ENCODE measurements at places on chromosomes 1 and 21.
A peak's percentile ranks its signal among the peaks of the same experiment; 100 is the strongest.

DNA sequence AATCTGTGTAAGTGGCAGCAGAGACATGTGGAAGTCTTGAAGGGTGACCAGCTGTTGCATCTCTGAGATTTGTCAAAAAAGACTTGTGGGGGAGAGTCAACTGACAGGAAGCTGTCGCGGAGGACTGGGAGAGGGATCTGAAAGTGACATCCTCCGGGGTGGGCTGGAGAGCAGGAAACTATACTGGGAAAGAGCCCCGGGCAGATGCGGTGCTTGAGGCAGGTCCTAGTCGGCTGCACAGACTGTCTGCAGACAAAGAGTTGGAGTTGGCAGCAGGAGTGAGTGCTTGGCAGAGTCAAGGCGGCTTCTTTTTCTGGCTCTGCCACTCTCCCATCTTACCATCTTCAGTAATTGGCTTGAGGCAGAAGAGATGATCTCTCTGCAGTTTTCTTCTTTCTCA lies 294.0 kb upstream of the C1orf87 start:
- no peak for DNase-seq

DNA sequence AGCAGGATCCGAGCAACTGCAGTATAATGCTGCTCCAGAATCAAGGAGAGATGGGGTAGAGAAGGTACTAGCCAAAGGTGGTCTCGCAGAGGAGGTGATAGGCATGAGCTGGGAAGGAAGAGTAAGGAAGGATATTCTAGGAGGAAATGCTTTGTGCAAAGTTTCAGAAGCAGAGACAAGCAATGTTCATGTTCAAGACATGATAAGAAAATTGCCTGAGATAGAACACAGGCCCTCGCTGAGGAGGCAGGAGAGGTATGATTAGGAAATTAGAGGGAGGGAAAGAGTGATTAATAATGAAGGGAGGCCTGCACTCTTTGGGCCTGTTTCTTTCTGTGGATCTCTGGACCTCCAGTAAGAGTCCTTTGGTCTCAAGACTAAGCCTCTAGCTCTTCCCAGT lies 12.9 kb upstream of the ETV3 start:
- no peak for DNase-seq

- no peak for DNase-seq
Measured at GRCh38 chr1:54312796-54313316, 93.3 kb downstream of the SSBP3 start.

DNA sequence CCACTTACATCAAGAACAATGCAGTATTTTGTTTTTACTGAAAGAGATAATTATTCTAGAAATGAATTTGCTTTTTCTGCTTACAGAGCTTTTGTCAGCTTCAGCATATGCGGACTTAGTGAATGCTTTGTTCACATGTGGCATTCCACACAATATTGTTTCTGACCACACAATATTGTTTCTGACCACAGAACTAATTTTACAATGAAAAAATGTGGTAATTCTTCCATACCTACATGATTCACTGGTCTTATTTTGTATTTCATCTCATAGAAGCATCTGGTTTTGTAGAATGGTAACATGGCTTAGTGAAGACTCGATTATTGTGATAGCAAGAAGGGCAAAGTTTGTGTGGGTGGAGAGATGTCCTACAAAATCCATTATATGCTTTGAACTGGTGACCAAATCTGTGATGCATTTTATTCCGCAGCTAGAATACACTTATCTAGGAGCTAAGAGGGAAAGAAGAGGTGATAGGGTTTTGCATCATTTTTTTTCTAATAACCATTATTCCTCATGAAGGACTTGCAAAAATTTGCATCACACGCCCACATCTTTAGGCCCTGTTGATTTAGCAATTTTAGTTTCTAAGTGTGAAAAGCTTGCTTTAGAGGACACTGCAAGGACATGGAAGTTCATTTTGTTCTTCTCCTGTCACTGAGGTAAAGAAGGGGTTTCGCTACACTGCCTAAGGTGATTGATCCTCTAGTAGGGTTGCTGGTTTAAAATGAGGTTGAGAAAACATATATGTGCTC lies 75.3 kb downstream of the HLX start:
- DNase-seq: no peak

GRCh38 chr1:60942291-60942690 lies 140.1 kb upstream of the NFIA start:
- DNase-seq: no peak

- no peak for DNase-seq
Measured at GRCh38 chr1:156543066-156543465, 29.3 kb downstream of the IQGAP3 start.

GRCh38 chr1:60662486-60663044 lies 419.8 kb upstream of the NFIA start:
- DNase-seq: no peak

- DNase-seq: no peak
Measured at GRCh38 chr1:62998845-62999649, 215.1 kb downstream of the ATG4C start.

GRCh38 chr1:89203166-89203565 lies 4.4 kb upstream of the GBP4 start:
- no peak for DNase-seq

- no peak for DNase-seq
Measured at GRCh38 chr21:28993293-28993629, 584 bp upstream of the LTN1 start.

DNA sequence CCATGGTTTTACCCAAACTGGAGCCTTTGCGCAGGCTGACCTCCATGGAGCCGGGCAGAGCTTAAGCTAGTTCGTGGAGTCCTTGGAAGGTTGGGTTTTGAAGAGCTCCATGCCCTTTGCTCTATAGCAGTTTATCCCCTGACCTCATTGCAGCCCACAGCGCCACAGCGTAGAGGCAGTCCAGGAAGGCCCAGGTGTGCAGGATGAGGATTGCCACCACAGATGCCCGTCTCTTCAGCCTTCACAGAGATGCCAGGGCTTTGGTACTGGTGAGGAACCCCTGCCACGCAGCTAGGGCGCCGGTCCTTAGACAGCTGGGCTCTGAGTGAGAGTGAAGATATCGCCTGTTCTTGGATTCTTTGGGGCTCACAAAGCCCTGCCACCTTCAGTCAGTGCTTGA lies 138.6 kb downstream of the PEX14 start:
- DNase-seq: no peak

DNA sequence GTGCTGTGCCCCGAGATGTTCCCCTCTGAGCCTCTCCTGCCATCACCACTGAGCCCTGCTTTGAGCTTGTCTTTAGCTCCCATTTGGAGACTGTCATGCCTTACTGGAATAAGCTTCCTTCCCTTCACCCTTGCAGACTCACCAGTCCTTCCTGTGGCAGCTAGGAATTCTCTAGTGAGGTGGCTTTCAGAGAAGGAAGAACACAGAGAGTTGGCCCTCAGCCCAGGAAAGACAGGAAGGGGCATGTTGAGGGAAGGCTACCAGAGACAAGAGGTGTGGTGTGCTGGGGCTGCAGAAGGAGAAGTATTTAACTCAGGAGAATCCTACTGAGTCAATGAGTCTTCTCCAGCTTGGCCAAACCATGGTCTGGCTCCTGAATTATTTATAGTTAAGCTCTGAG lies 76.3 kb downstream of the UCK2 start:
- peak; percentile 23 for DNase-seq

DNA sequence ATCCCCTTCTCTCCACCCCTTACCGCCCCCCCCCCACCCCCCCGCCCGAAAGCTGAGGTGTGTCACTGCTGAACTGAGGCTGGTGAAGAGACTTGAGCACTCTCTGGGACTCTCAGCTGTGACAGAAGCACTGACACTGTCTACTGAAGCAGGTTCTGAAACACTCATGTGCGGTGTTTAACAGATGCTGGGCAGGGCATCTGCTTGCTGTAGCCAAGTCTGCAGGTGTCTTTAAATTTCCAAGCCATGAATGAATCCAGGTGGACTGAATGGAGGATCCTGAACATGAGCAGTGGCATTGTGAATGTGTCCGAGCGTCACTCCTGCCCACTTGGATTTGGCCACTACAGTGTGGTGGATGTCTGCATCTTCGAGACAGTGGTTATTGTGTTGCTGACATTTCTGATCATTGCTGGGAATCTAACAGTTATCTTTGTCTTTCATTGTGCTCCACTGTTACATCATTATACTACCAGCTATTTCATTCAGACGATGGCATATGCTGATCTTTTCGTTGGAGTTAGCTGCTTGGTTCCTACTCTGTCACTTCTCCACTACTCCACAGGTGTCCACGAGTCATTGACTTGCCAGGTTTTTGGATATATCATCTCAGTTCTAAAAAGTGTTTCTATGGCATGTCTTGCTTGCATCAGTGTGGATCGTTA lies at the start of gene GPR52:
TSS of gene GPR52 (plus strand) at position 99 of the 665 bp plus-strand sequence. CDS start at position 247, 148 bp downstream.
- no peak for DNase-seq

DNA sequence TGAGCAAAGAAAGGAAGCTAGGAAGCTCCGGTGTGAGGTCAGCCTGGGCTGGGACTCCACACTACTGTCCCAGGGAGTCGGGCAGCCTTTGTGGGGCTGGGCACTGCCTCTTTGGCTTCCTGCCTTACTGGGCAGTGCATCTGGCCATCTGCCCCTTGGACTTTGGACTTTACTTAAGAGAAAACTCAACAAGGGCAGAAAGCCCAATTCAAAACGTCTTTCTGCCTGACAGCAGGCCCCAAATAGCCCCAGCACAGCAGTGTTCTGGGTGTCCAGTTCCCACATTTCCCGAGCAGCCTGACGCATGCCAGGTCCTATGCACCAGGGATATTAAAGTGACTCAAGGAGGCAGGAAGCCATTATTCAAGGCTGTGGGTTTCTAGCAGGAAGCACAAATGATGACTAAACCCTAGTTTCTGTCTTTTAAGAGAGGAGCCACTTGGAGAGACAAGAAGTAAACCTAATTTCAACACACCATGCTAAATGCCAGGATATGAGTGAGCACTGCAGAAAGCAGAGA lies 37.9 kb upstream of the EDEM3 start:
- DNase-seq: peak; percentile 75

- DNase-seq: no peak
Measured at GRCh38 chr1:4371849-4372248, 282.6 kb upstream of the AJAP1 start.

DNA sequence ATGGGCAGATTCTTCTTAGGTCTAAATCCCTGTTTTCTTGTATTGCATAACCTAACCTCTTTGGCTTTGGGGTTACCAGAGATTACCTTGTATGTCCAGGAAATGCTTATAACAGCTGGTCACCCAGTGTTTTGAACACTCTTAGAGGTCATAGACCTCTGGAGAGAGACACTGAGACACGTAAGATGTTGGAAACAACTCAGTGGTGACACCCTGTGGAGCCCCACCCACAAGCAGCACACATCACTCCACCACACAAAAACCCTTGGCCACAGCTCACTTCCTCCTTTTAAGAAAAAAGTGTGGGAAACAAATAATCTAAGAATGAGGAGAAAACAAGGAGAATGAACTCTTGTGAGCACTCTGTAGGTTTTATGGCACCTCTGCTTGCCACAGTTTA lies 26.3 kb upstream of the CYP4B1 start:
- DNase-seq: no peak

DNA sequence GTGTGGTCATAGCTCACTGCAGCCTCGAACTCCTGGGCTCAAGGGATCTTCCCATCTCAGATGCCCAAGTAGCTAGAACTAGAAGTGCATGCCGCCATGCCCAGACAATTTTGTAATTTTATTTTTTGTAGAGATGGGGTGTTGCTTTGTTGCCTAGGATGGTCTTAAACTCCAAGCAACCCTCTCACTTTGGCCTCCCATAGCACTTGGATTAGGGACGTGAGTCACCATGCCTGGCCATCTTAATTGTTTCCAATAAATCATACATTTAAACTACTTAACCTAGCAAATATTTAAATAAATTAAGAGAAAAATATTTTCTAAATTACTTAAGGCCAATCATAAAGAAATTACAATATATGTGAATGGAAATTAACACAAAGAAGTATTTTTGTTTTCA lies 35.1 kb upstream of the ADGRL4 start:
- DNase-seq: no peak

- no peak for DNase-seq
Measured at GRCh38 chr1:100791586-100791985, 72.0 kb downstream of the VCAM1 start.

- DNase-seq: no peak
Measured at GRCh38 chr1:17372955-17373354, 959 bp downstream of the PADI6 start.

GRCh38 chr1:207463571-207463970 lies 9.4 kb downstream of the CR2 start:
- no peak for DNase-seq

GRCh38 chr1:9711466-9712020 lies 60.0 kb downstream of the PIK3CD start:
- no peak for DNase-seq

DNA sequence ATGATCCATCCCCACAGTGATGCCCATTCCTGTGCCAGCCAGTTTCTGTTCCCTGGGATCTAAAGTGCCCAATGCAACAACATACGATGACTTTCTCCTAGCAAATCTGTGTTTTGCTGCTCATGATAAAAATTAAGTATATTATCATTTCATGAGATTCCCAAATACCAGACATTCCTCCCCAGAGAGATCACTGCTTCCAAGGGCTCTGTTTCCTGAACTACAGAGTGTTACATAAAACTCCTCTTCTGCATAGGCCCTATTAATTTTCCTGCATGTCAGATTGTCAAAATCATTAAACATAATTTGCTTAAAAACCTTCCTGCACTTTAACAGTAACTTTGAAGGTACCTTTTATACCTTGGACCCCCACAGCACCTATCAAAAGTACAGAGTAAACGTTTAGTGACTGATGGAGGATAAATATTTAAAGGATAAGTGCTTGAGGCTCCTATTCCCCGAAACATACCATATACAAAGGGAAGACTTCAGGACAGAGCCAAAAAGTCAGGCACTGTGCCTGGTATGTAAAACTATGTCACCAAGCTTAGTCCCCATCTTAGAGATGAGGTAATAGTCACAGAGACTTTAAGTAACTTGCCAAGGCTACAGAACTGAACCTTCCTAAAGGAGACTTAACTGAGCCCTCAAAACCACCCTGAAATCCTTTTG lies 50.2 kb downstream of the SLC25A24 start:
- no peak for DNase-seq

DNA sequence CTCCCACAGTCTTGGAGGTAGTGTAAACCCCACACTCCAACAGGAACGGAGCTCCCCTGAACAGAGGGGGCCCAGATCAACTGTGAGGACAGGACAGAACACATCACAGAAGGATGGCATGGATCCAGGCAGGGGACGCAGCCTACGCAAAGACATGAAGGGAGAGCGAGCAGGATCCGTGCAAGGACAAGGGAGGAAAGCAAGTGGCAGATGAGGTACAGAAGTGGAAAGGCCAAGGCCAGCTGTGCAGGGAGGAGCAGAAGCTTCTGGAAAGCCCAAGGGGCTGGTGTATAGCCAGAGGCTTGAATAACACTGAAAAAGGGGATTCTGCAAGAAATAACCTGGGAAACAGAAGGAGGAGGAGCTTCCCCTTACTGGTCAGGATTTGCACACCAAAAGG lies 81.2 kb downstream of the SIPA1L2 start:
- DNase-seq: no peak

GRCh38 chr1:160835751-160836150 lies 26.9 kb downstream of the CD244 start:
- DNase-seq: peak; percentile 14

GRCh38 chr1:19122668-19123067 lies 87.4 kb downstream of the UBR4 start:
- DNase-seq: no peak
